ENCODE measurements at places on chromosomes 2 and 18. TPM values are rescaled to one million over a fixed set of nuclear protein-coding genes. Genes with fewer than 3 reads are reported as not detected.

KCTD1 gene
- 49.7 TPM for total RNA-seq

ARHGEF4 gene
- total RNA-seq, result 70.3 TPM

TEX44 gene
- total RNA-seq, result not detected

ANTXR1 gene
- 23.3 TPM for total RNA-seq
